ENCODE measurements at places on chromosomes 2 and 18.

DNA sequence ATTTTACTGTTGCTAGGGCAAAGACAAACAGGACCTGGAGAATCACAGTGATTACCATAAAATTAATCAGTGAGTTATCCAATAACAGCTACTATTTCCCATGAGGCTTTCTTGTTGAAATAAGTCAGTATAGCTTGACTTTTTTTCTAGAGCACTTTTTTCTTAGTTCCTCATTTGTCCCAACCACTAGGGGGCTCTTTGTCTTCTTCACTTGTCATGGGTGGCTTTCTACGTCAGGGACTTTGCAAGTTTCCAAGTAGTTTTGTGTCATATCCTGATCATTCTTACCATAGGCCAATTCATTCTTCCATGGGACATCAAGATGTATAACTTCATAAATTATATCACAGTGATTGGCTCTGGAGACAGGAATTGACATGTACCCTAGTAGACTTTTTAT is 1019.6 kb upstream of the PIK3C3 start:
- peak; percentile 17 for DNase-seq

- DNase-seq: no peak
These were observed 96.2 kb downstream of the TPO start for GRCh38 chr2:1509271-1510065.

DNA sequence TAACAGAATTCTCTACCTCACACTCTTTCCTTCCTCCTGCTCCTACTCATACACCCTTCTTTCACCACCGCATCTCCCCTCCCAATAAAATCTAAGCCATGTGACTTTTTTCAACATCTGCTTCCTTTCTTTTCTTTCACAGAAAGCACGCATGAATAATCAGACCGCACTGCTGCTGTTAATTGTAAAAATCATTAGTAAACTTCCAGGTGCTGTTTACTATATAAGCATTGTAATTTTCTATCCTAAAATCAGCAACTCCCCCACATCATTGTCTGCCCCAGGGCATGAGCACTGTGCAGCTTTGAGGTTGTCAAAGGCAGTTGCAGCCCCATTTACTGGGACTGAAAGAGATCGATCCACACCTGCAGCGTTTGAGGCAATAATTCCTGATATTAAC is 782.6 kb upstream of the ID2 start:
- no peak for DNase-seq

DNA sequence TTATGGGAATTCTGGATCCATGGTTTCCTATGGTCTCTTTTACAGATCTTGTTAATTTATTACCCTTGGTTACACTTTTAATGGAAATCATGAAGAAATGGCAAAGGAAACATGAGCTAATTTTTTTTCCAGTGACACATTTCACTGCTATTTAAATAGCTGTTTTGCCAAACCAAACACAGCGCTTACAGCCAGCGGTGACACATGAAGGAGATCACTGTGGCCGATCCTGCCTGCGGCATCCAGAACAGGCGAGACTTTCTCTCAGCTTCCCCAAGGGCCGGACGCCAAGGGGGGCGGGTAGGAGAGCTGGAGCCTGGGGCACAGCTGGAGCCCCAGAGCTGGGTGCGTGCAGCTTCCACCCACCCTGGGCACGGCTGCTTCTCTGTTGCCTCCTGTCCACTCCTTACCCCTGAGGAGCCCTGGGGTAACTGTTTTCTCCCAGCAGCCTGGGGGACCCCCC is 81.4 kb upstream of the PKDCC start:
- no peak for DNase-seq

- no peak for DNase-seq
These were observed 288.4 kb upstream of the ID2 start for GRCh38 chr2:8393506-8393905.

- DNase-seq: no peak
These were observed 136.3 kb upstream of the REV1 start for GRCh38 chr2:99626158-99626557.

- no peak for DNase-seq
These were observed 195.3 kb upstream of the HS6ST1 start for GRCh38 chr2:128513961-128514283.

GRCh38 chr18:33749834-33750233 is 171.8 kb downstream of the ASXL3 start:
- no peak for DNase-seq

GRCh38 chr18:75141166-75141565 is 67.8 kb downstream of the PTGR3 start:
- no peak for DNase-seq

- no peak for DNase-seq
These were observed 190.5 kb upstream of the SESTD1 start for GRCh38 chr2:179455172-179455524.

DNA sequence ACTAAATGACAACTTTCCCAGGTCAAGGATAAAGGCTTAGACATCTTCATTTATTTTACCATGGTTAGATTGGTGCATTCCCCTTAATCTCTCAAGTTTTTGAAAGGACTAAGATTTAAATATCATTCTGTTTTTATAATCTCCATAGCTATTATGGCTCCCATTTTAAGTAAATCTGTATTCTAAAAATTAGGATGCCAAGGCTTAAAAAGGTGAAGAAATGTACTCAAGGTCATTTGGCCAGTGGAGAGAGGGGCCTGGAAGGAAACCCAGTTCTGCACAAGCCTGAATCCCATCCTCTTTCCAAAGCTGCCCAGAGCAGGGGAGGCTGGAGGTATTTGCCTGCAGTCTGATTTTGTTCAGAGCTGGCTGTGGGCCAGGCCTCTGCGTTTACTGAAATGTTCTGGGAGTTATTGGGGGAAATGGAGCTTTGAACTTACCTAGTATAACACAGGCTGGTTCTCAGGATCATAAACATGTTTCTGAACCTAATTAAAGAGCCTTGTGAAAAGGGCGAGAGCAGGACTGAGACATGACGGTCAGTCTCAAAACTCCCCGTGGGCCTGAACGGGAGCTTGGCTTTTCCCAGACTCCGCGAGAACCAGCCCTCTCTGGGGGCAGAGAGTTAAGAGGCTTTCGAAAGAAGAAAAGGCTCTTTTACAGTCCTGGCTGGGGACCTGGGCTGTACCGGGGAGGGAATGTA is 85.6 kb downstream of the DDX1 start:
- no peak for DNase-seq

- DNase-seq: no peak
These were observed 4.7 kb upstream of the OSBPL1A start for GRCh38 chr18:24402209-24402785.

- DNase-seq: no peak
These were observed 28.9 kb downstream of the MGAT5 start for GRCh38 chr2:134282629-134283400.

- no peak for DNase-seq
These were observed 51.9 kb downstream of the ASAP2 start for GRCh38 chr2:9258501-9258900.

GRCh38 chr2:218622606-218623365 is 15.1 kb downstream of the PLCD4 start:
- no peak for DNase-seq

GRCh38 chr2:172380436-172381274 is 46.7 kb upstream of the ITGA6 start:
- no peak for DNase-seq

GRCh38 chr2:138630164-138630563 is 128.6 kb downstream of the SPOPL start:
- no peak for DNase-seq

DNA sequence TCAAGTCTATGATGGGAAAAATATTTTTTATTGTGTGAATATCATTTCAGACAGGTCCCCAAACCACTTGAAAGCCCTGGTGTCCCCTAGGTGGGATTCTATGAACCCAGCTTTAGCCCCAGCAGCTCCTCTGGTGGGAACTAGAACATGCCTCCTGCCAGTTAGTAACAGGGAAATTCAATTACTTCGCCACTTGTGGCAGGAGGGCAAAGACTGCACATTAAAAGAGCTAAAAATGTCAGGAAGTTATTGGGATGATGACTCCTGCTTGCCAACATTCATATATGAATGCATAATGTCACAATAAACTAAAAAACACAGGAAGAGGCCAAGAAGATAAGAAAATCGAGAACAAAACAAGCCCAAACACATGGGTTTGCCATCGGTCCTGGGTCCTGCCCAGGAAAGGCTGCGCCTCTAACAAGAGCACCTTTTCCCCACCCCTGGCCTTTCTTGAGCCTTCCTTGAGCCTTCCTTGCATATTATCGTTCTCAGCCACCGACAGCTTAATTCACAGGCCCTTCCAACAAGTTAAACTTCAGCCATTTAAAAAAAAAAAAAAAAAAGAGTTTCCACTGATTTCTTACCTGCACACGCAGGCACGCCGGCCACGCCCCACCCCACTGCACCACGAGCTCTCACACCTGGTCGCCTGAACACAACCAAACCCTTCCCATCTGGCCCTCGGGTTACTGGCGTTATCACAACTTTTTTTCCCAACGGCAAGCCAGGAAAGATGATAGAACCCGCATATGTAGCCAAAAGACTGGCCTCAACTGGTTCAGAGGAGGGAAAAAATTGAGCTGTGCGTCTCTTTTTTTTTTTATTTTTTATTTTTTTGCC is 23.4 kb downstream of the BCL11A start:
- no peak for DNase-seq

DNA sequence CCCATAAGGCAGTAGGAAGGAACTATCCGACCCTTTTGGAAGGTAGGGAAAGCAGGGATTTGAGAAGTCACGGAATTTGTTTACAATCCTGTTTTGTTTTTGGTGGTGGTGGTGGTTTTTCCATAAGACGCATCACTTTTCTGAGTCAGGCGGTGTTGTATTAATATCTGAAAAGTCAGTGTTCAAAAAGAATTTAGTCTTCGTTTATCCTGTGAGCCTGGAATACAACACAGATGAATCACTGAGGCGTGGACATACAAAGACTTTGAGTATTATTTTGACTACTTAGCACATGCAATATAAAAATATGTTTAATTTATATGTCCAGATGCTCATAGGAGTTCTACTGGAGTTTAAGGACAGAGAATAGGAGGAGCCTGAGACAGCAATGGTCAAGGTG is 785 bp downstream of the ZNF892 start:
- DNase-seq: no peak

DNA sequence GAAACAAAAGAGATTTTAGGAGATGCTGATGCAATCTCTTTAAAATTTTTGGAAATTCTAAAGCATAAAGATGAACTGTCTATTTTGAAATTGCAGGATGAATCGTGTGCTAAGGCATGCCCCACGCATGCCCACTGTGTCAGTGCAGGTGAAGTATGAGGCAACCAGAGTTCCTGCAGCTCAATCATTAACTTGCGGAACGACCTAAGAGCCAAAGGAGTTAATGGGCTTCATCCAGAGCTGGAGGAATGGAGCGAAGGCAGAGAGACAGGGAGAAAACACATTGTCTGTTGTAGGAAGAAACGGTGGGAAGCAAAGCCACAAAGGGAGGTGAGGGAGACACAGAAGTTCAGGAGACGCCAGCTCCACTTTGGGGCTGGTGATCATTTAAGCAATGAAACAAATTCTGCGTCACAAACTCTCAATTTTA is 265.2 kb downstream of the CCDC85A start:
- no peak for DNase-seq

DNA sequence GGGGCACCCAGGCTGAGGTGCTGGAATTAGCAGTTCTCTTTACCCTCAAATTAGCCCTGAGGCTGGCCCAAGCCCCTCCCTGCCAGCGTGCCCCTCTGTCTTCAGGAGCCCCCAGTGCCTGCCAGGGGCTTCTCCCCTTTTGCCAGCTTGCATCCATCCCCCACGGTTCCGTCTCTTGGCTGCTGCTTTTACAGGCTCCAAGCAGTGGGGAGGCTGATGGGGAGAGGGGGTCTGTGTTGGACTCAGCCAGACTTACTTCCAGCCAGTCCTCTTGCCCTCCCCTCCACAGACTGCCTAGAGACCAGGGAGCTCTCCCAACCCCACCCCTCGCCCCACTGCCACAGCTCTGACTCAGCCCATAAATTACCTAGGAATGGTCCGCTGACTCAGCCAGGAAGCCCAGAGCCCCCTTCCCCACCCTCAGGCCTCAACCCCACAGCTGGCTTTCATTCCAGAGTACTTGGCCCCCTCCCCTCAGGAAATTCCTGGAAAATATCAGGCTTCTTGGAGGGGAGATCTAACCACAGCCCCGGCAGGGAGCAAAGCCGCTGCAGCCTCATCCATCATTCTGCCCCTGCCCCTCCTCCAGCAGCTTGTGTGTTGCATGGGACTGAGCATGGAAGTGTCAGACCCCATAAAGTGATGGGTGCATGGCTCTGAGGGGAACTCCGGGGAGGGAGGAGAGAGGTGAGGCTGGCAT is 184.6 kb downstream of the ZFP36L2 start:
- DNase-seq: no peak

DNA sequence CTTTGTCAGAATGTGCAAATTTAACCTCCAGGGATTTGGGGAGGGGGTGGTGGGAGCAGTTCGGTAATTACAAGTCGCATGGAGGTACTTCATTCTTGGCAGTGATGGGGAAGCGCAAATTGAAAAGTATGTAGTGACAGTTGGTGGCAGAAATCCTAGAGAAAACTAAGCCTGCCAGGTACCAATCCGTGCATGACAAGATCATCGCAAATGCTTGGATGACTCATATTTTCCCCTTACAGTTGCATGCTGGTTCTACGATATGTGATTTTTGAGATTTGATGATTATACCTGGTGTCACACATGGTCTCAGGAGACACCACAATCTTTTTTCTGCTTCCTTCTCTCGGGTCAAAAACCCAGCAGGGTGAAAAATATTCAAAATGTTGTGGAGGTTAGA is 479.7 kb upstream of the ID2 start:
- peak; percentile 25 for DNase-seq

DNA sequence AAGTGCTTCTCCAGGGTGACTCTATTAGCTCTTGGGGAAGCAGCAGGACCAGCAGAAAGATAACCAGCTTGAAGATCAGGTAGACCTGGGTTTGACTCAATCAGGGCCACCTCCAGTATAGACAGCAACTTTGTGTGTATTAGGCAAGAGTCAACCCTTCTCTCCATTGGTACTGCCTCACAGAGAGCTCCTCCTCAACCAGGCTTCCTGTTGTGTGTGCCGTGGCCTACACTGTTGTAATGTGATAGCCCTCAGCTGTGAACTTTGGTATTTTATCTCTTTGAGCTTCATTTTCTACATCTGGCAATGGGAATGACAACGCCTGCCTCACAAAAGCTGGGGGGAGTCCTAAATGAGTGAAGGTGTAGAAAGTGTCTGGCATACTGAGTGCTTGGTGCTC is 17.0 kb upstream of the MAP3K20 start:
- no peak for DNase-seq

GRCh38 chr2:17617516-17617915 is 77.0 kb downstream of the VSNL1 start:
- DNase-seq: no peak

DNA sequence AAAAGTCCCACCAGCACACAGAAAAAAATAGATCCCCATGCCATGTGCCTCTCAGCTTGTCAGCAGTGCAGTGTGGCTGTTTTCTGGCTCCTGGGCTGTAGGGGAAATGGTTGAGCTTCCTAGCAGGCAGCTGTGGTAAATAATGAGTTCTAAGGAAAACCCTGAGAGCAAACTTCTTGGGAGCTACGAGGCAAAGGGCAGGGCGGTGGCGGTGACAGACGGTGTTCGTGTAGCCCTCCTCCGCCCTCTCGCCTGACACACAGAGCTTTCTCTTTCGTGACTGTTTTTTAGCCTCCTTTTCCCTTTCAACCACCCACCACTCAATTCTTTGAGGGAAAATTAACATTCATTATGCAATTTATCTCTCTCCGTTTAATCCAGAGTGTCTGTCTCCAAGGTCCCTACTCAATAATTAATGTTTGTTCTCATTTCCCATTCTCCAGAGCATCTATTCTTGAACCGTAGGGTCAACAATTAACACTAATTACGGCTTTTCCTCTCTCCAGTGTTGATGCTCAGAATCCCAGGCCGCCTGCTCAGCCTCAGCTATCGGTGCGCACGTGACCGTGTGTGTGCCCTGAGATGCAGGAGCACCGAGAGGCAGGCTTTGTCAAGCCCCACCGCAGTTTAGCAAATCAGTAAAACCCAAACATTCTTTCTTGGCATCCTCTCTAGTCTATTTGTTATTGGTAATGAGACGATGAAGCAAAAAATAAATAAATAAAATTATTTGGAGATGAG is 50.1 kb downstream of the KIAA2012 start:
- DNase-seq: no peak

Data from GM12891 (cell line).